NCI-H187 (cell line): ENCODE measurements at places on chromosomes 3 and 15.

GRCh38 chr3:5499404-5499803 is 311.9 kb downstream of the EDEM1 start:
- no peak for DNase-seq

DNA sequence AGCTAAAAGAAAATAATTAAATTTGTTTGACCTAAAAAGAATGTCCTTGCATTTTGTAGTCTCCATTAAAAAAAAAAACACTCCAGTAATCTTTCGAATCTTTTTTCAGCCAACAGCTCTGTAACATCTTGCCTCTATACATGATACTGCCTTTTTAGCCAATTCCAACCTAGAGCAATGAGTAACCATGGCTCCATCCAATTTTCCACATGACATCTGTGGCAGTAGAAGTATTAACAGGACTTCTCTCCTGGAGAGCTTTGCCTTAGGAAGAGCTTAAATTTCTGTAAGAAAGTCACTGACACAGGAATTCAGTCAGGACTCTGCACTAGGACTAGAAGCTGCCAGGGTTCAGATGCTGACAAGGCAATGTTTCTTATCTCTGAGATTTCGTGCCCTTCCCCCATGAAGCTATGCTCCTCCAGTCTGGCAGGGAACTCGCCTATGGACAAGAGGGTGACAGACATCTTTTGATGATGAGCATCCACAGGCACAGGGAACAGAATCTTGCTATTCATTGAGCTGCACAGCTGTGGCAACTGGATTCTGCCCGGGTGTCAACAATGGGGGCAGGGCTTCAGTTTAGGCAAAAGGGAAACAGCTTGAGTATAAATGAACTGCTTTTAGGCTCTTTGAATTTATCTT is 81.8 kb downstream of the ALCAM start:
- no peak for DNase-seq

DNA sequence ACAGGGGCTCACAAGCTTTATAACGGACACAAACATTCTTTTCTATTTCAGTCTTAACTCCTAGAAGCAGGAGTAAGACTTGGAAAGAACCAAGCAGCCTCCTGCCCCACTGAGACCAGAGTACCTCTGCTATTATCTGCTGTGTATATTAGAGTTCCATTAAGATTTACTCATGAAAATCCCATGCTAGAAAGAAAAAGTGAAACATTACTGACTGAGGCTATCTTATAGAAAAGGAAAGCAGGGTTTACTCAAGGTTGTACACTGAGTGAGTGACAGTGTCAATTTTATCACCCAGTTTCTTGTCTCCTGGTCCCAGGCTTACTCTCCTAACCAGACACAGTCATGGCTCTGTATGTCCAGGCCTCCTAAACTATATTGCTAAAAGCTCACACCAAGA is 97.9 kb upstream of the SOX2 start:
- DNase-seq = no peak

GRCh38 chr3:13580256-13581023 is 31.5 kb downstream of the FBLN2 start:
- no peak for DNase-seq

GRCh38 chr3:194938845-194939531 is 253.3 kb downstream of the FAM43A start:
- no peak for DNase-seq

DNA sequence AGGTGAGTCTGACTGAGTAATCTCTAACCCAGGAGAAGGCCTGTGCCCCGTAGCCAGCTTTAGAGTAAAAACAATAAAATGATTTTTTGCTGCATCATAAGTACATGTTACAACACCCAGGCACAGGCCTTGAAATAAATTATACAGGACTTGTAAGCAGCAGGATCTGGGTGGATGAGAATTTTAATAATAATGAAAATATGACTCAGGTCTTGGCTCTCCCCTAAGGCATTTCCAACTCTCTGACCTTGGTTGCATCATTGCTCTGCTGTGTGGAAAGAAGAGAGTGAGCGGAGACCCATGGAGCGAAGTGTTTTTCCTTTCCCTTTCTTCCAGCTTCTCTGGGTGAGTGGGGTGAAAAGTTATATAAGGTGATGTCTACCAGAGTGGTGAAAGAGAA is 44.6 kb downstream of the EOMES start:
- no peak for DNase-seq

DNA sequence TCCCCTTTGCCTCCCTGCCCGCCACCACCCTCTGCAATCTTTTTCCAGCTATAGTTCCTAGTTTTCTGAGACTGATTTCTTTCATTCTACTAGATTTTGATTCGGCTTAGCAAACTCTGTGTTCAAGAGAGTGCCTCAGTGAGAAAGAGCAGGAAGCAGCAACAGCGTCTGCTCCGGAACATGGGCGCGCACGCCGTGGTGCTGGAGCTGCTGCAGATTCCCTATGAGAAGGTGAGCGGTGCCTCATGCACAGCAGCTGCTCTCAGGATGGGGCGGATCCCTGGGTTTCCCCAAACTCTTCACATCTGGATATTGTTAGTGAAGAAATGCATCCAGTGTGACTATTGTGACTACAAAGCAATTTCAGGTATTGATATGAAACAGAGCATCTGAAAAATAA is 191.8 kb downstream of the ITPR1 start:
- no peak for DNase-seq

DNA sequence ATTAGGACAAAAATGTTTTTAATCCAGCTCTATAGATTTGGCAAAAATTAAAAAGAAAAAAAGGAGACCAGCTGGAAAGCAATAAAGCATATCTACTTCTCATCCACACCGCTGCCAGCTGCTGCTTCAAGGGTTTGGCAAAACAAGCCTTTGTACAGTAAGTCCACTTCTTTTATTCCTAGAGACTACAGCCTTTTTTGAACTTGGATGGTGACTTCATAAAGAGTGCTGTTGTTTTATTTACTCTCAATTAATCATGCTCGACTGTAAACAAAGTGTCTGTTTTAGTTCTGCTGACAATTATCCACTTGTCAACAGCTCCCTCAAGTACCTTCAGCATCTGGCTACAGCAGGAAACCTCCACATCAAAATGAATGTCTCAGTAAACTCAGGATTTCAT is 12.3 kb upstream of the FOXB1 start:
- DNase-seq = peak; percentile 36

DNA sequence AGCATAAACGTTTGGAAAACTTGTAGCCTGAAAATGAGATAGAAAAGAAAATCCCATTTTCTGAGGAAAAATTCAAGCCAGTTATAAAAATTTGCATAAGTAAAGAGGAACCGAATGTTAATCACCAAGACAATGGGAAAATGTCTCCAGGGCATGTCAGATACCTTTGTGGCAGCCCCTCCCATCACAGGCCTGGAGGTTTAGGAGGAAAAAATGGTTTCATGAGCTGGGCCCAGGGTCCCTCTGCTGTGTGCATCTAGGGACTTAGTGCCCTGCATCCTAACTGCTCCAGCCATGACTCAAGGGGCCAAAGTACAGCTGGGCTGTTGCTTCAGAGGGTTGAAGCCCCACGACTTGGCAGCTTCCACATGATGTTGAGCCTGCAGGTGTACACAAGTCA is 153.1 kb downstream of the TAFA4 start:
- no peak for DNase-seq

DNA sequence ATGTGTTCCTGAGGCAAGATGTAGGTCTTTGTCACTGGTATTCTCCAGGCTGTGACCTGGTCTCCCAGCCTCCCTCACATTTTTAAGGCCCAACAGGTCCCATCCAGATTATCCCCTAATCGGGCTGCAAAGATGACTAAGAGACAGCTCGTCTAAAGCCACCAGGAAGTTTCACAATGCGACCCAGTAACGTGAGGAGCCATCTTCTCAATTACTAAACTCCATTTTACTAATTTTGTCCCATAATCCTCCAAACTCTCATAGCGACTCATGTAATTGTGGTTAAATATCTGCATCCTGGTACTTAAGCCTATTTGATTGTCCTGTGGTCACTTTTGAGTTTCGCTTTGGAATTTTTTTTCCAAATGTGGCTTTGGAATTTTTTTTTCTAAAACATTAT is 8.7 kb upstream of the PLA2G4F start:
- no peak for DNase-seq

DNA sequence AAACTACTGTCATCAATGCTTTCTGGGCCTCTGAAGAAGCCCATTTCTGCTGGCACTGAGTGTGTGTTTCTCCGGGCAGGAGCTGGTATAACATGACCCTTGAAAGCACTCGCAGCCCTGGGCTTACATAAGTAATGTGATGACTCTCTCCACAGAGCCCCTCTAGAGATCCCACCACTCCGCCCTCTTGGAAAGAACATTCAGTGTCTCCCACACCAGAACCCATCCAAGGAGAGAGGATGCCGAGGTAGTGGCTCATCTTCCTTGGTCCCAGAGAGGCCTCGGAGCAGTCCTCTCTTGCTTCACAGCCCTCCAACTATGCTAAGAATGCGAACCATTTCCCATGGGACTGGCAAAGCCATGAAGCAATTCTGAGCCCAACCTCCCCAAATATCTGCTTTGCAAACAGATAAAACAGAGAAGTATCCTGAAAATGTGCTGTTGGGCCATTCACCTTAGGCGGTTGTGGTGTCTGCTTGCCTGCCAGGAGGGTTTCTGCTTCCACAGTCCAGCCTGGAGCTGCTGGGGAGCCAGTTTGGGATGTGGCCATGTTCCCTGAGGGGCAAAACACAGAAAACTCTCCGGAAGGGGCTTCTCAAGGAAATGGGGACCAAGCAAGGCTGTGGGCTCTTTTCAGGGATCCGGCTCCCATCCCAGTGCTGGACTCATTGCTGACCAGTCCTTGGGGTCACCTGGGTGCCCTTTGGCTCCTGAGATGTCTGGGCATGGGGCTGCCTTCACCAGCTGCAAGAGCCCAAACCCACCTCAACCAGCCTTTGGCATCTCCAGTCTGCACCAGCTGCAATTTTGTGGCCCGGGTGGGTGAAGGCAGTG is 47.3 kb downstream of the AMOTL2 start:
- no peak for DNase-seq

- no peak for DNase-seq
These were observed 31.9 kb downstream of the CEP63 start for GRCh38 chr3:134517791-134518190.

DNA sequence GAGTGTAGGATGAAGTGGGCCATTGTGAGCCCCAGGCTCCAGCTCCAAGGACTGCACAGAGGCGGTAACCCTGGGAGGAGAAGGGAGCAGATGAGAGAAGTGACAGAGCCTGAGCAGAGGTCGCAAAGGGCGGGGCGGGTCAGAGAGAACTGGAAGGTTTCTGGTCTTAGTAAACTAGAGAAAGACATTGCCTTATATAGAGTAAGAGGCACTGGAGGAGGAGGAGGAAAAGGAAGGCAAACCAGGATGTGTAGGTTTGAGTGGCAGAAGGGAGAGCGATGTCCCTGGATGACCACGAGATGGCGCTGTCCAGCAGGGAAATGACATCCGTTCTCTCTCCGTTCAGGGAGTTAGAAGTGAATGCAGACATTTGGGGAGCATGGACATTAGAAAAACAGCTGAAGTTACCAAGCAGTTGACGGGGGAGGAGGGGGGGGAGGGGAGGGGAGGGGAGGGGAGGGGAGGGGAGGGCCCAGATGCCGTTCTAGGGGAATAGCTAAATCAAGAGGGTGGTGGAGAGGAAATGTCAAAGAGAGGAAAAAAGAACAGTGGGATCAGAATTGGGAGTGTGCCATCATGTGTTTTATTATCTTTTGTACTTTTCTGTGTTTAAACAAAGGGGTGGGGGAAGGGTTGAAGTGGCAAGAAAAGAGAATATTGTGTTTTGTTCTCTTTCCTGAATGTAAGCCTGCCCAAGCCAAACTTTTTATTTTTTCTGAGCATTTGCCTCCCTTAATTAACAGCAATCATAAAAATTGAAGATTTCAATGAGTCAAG is 48.8 kb downstream of the STARD5 start:
- DNase-seq = no peak

DNA sequence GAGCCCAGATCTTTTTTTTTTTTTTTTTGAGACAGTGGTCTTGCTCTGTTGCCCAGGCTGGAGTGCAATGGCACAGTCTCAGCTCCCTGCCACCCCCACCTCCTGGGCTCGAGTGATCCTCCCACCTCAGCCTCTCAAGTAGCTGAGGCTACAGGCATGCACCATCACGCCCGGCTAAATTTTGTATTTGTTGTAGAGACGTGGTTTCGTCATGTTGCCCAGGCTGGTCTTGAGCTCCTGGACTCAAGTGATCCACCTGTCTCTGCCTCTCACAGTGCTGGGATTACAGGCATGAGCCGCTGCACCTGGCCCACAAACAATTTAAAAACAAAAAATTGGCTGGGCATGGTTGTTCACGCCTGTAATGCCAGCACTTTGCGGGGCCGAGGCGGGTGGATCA is 22.6 kb upstream of the SLC6A6 start:
- DNase-seq = peak; percentile 57

DNA sequence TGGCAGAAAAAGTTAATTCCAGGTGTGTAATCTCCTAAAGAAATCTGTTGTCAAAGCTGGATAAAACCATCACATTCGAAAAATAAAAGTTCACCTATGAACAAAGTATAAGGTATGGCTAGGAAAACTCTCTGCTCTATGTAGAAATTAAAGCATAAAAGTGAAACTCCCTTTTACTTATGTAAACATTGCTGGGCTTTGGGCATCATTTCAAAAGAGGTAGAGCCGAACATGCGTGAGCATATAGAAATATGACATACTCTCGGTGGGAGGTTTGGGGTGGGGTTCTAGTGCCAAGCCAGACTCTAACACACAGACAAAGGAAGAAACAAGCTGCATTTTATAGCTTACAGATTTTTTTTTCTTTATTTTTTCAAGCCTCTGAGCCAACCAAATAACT is 306.8 kb upstream of the ATP11B start:
- no peak for DNase-seq

DNA sequence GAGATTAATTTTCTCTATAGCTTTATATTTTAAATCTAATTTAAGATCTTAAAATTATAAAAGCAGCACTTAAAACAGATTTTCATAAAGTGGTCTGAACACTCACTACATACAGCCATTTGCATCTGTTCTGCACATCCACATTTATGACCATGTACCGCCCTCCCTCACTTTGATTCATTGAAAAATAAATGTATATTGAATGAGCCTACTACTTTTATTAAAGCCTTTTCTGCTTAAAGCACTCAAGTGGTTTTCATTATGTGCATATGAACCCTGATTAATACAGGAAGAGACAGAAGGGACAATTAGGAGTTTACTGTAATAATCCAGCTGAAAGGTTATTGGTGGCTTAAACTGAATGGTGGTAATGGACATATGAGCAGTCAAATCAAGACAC is 129.4 kb downstream of the DLG1 start:
- no peak for DNase-seq
